ENCODE measurements at places on chromosomes 12 and 14.
A peak's percentile ranks its signal among the peaks of the same experiment; 100 is the strongest.

GRCh38 chr12:21220266-21220665 is 89.3 kb downstream of the SLCO1B1 start:
- ATAC-seq = no peak

DNA sequence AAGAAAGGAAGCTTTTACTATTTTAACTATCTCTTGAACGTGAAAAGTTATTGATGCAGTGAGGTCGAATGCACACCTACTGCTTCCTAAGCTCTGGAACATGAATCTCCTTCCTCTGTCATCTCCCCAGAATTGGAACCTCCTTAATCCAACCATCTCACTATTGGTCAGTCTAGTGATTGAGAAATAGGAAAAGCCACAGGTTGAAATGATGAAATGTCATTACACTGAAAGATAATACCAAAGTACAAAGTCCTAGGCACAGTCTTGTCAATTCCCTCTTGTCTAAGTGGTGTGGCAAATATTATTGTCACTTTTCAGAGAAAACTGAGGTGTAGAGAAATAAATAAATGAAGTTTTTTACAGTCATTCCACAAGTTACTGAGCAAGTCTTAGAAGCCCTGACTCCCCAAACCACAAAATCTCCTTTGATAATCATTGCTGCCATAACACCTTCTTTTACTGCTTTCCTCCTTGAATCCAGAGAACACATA is 19.5 kb upstream of the HIGD1C start:
- no peak for ATAC-seq

DNA sequence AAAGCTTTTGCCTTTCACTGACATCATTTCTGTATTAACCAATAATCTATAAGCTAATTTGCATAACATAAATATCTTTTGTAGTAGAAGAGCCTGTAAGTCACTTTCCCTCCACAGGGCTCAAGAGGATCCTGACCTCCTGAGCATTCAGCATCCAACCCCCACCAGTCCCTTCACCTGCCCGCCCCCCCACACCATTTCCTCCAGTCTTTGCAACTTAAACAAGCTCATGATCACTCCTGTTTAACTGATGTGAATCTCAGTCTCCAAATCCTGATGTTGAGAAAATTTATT is 12.0 kb upstream of the CRY1 start:
- peak; percentile 24 for ATAC-seq

DNA sequence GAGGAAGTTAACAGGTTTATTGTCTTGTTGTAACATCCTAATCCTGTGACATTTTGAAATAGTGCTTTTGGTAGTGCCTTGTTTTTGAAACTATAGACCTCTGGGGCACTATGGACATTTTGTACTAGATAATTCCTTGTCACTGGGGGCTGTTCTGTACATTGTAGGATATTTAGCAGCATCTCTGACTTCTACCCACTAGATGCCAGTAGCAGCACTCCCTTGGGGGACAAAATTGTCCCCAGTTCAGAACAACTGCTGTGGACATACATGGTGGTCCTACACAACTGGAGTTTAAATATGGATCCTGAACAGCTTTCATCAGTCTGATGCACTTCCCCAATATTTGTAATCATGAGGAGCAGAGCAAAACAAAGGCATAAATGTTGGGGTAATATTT is 264.7 kb downstream of the RAD51B start:
- peak; percentile 59 for ATAC-seq

DNA sequence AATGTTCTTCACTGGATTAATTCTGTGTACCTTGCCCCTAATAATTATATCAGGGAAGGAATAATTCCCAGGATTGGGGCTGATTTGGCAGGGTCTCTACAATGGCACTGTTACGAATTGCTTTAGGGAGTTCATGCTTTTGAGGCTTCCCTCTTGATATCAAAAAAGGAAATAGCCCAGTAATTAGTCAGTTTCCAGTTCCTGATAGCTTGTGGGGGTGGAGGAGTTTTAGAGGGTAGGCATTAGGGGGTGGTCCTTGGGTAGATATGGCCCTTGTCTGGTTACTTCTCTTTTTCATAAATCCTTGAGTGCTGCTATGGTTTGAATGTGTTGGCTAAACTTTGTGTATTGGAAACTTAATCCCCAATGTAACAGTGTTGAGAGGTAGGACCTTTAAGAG is 6.1 kb upstream of the SRSF5 start:
- no peak for ATAC-seq

Measured in SK-N-SH treated with all-trans-retinoic acid at 6 μM for 48 hours (cell line).